ENCODE measurements at places on chromosomes 1 and 21. TPM values are rescaled to one million over a fixed set of nuclear protein-coding genes. Genes with fewer than 3 reads are reported as not detected.

DNA sequence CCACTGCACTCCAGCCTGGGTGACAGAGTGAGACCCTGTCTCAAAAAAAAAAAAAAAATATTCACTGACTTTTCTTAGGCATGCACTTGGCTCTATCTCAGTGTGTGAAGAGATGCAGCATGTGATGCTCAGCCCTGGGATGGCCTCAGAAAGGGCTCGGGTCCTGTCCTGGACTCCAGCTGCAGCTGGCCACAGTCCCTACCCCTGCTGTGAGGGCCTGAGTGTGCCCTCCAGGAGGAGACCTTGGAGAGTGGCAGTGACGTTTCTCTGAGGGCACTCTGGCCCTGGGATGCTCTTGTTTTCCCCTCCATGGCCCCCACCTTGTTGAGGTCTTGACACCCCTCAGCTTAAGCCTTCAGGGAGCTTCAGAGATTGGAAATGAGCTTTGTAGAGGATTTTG lies 81.9 kb upstream of the POU3F1 start:
- DNase-seq, result no peak

- no peak for DNase-seq
Observed at GRCh38 chr1:57192222-57192621, 226.4 kb upstream of the C8B start.

GRCh38 chr21:15122241-15122640 lies 57.4 kb upstream of the NRIP1 start:
- DNase-seq, result no peak

DNA sequence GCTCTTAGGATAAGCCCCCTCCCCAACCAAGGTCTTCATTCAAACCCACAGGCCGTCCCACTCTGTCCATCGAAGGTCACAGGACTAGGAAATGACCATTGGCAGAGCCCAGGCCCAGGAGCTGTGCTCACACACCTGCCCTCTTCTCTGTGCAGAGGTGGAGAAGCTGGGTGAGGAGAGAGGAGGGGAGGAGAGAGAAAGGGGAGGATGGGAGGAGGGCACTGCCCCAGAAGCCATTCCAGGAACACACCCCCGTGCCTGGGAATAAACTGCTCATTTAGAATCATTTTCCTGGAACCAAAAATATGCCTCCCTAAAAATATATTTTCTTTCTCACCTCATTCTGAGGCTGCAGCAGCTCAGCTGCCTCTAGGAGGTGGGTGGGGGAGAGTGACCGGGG lies 6.4 kb upstream of the SDC3 start:
- DNase-seq, result no peak

The EPHA10 gene
- 0.10 TPM for total RNA-seq

GRCh38 chr1:52238474-52238873 lies 96.6 kb downstream of the ZFYVE9 start:
- DNase-seq, result no peak

DNA sequence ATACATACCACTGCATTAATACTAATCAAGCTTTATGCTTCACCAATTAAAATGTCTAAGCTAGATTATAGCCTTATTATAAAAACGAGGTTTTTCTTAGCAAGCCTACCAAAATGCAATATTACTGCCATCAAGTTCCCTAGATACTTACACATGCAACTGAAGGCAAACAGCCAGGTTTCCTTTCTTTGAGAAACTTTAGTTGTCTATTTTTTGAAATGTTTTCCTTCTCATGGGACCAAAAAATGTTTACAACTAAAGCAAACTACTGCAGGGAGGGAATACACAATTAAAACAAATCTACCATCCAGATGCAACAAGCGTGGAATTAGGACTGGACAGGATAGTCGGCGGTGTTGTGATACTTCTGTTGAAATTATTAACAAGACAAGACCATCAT lies 1.3 kb downstream of the ZNF644 start:
- DNase-seq, result no peak

GRCh38 chr1:239128541-239128940 lies 257.8 kb upstream of the CHRM3 start:
- DNase-seq, result no peak

DNA sequence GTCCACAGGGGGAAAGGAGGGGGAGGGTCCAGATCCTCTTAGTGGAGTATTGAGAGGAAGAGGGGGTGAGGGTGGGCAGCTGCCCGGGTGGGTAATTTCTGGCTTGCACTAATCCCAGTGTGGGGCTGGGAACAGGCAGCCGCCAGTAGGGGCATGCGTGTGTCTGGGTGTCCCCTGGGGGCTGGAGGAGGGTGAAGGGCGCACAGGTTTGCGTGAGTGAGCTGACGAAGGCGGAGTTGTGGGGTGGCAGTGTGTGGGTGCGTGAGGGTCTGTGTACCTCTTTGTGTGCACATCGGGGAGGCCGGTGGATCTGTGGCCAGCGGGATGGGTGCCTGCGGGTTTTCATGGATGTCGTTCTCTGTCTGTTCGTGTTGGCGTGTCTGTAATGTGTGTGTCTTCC lies 97.3 kb downstream of the PAX7 start:
- DNase-seq, result no peak

- no peak for DNase-seq
Observed at GRCh38 chr1:172431721-172432192, 11.3 kb downstream of the C1orf105 start.

The NIBAN1 gene
- 397 TPM for total RNA-seq

GRCh38 chr1:185914089-185914488 lies 179.9 kb downstream of the HMCN1 start:
- DNase-seq, result no peak

The NENF gene
- total RNA-seq, result 114 TPM

DNA sequence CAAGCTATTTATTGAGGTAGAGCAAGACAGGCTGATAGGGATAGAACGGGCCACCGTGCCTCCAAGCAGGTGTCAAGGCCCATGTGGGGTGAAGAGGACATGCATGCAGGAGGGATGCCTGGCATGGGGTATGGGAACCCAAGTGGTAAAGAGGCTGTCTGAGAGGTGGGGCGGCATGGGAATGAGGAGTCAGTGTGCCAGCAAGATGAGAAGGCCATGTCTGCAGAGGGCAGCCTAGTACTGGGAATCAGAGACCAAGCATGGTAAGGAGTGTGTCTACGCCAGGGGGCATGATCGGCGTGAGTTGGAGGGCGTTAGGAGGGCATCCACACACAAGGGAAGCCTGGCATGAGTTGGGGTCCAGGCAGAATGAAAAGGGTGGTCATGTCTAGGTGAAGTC lies 303.7 kb upstream of the PLD5 start:
- DNase-seq, result no peak

The CLDN17 gene
- total RNA-seq, result not detected

DNA sequence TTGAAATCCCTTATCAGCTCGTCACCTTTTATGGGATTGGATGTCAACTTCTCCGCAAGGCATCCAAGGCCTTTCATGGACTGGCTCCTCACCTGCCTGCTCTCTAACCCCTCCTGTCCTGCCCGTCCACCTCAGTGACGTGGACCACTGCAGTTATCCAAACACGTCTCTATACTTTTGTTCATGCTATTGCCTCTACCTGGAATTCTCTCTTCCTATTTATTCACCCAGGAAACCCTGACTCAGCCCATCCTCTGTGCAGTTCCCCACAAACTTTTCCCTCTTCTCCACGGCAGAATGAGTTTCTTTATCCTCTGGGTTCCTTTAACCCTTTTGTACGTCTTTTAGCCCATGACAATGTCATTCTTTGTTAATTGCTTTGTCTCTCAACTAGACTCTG lies 5.1 kb upstream of the UTP25 start:
- DNase-seq, result no peak

- DNase-seq, result no peak
Observed at GRCh38 chr1:32948905-32949304, 15.7 kb downstream of the RNF19B start.

DNA sequence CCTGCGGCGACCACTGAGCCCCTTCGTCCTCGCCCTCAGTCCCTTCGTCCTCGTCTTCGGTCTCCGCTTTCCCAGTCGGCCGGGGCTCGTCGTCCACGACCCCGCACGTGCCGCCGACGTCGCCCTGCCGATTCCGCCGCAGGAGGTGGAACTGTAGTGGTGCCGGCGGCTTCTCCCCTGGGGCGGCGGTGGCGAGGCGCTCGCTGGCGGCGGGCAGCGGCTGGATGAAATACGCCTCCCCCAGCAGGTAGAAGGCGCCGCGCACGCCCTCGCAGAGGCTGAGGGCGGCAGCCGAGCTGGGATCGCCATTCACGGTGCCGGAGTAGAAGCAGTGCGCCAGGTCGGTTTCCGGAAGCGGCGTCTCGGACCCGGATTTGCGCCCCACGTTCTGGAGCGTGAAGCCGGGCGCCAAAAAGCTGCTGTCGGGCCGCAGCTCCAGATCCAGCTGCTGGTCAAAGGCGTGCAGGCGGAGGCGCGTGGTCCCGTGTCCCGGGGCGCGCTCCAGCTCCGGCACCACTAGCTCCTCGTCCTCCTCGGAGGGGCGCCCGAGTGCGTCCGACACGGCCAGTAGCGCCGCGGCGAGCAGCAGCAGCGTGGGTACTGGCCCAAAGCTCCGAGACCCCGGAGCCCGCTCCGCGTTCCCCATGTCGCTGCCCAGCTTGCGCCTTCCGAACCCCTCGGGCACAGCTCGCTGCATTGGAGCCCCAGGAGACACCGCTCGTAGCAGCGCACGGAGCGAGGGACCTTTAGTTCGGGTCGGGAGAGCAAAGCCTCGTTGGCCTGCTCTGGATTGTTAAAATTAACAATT lies 747 bp downstream of the ADAMTS1 start:
- DNase-seq, result peak; percentile 82

DNA sequence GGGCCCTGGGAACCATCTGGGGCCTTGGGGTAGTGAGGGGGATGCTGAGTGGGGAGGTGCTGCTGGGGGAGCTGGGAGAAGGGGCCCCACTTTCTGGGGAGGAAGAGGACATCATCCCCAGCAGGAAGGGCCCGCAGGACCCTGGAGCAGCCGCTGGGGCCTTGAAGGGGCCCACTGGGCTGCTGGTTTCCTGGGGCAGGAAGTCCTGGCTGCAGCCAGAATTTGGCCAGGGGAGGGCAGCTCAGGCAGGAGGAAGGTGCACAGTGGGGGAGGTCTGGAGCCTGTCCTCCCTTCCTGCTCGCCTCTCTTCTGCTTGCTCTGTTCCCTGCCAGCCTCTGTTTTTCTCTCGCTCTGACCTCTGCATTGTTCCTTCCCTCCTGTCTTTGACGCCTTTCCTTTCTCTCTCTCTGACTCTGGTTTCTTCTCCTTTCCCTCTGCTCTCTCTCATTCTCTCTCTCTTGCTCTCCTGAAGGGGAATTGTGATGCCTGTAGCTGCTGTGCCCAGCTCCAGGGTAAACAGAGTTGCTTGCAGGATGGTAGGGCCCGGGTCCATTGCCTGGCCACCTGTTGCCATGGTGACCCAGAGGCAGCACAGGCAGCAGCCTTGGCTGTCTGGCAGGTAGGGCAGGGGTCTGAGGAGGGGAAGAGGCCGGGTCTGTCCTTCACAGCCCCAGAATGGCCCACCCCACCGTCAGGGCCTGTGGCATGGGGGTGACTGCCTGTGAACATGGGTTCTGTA lies 23.9 kb downstream of the ACOT11 start:
- no peak for DNase-seq

DNA sequence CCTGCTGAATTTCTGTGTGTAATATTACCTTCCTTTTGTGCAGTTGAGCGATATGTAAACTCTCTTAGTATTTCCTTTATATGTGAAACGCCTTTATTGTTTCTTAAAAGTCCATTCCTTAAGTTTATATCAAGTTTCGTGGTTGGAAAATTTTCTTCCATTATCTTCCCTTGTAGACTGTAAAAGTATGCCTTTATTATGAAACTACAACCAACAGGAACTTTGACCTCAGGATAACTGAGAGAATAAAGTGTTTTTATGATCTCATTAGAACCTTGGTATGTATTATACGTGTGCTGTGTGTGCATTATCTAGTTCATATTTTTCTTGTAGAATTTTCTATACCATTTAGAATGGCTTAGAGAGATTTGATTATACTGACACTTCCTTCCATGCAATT lies 3.1 kb upstream of the CDC14A start:
- no peak for DNase-seq

DNA sequence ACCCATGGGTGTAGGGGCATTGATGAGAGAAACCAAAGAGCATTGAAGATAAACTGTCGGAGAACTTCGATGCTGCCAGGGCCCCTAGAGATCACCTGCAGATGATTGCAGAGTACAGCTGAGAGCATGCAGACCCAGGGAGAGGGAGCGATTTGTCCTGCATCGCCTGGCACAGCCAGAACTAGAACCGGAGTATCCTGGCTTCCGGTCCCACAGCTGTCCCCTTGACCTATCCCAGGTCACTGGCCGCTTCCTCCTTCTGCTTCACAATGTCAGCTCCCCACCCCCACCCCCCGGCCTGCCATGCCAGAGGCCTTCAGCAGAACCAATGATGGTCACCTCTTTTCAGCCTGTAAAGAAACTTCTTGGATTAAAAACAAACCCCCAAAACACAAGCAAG lies 29.2 kb upstream of the SOX13 start:
- no peak for DNase-seq

The CCT3 gene
- total RNA-seq, result 131 TPM

- no peak for DNase-seq
Observed at GRCh38 chr1:150708595-150708994, 11.6 kb upstream of the GOLPH3L start.

GRCh38 chr1:67041841-67042503 lies 12.0 kb downstream of the SLC35D1 start:
- no peak for DNase-seq

GRCh38 chr21:33541105-33541711 lies 709 bp downstream of the GART start:
- no peak for DNase-seq

DNA sequence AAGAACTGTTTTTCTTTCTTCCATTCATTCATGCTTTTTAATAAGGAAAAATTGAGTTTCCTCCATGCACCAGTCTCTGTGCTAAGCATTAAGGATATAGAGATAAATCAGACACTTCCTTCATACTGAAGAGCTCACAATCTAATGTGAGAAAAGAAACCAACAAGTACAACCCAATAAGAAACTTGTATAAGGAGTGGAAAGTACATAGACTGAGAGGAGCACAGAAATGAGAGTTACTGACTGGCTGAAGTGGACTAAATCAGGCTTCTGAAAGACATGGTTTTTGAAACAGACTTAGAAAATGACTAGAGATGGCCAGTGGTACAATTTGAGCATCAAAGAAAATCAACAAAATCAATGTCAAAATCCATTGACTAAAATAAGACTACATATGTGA lies 524.4 kb downstream of the PLPP3 start:
- no peak for DNase-seq

The YARS1 gene
- 32.3 TPM for total RNA-seq

GRCh38 chr1:117664314-117664713 lies 58.5 kb downstream of the TENT5C start:
- no peak for DNase-seq

GRCh38 chr1:56526571-56527174 lies 52.7 kb downstream of the PLPP3 start:
- no peak for DNase-seq

Measured in left ventricle myocardium superior (tissue), 1 donor.